ENCODE measurements at places on chromosomes 3 and 15.

GRCh38 chr3:195263925-195264600, 6.9 kb downstream of the XXYLT1 start:
- DNase-seq = no peak

DNA sequence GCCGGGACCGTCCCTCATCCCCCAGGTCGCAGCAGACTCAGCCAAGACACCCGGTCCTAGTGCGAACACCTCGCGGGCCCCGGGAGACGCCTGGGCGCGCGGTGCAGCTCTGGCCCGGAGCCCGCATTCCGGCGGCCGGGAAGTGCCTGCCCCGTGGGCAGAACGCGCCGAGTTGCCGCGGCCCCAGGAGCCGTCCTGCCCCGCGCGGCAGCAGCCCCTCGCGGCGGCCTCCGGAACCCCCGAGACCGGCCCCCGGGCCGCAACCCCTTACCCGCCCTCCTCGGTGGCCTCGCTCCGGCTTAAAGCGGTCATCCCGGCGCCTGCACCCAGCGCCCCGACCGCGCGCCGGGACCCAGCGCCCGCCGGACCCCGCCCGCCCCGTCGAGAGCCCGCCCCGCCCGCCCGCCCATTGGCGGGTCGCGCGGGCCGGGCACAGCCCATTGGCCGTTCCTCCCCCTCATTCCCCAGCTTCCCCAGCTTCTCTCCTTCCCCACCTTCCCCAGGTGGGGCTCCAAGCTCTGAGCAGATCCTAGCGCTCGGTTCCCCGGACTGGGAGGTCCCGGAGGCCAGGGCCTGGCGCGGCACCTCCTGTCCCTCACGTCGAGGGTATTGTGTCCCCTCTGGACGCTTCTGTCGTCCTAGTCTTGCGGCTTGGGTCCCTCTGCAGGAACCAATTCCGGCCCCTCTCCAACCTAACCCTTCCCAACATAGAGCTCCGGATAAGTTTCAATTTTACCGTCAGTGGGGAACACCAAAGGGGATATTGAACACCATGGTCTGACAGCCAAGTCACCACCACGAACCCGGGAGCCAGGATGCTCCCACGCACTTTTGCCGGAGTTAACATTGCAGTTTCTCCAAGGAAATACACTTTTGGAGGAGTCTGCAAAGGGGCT, at the start of gene GRAMD2A:
Gene GRAMD2A, minus strand, starts transcription at position 328 of the 896 bp plus-strand sequence.
- peak; percentile 26 for DNase-seq

GRCh38 chr15:77864211-77865105, 213.1 kb downstream of the TBC1D2B start:
- no peak for DNase-seq

DNA sequence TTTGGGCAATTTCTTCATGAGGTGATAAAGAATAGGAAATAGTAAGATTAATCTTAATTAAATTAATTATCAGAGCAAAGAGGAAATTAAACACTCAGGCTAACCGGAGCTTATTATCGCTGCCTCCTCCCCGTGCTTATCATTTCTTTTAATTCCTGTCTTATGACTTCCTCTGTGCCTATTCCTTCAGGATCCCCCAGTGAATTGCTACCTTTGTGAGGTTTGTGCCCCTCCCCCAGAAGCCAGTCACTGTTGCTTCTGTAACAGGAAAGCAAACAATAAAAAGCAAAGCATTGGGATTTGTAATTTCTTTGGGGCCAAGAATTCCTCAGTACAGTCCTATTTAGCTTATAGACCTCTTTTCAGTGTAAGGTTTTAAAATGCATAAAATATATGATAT, 164.5 kb downstream of the CADPS start:
- peak; percentile 55 for DNase-seq

DNA sequence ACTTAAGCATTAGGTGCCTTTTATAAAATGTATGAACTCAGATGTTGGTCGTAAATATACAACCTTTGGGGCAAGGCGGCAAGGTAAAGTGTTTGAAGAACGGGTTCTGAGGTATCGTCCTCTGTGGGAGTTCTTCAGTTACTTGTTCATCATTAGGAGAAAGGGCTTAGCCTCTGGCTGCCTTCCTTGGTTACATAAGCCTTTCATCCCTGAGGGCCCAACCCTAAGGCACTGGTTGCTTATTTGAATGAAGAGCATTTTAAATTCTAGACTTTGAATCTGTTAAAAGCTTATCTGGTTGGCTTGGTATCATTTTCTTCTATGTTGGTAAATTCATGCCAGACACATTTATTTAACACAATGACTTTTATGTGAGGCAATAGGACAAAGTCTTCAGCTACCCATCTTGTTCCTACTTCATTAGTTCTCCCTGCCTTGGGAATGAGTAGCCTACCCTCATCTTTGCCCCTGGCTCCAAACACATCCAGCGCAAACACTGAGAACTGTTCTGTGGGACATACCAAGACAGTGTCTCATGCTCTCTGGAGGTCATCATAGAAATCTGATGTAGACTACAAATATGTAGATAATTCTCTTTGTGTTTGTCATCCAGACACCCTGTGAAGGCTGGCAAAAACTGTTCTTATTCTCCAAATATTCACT, 12.4 kb upstream of the CCDC80 start:
- DNase-seq = no peak

- no peak for DNase-seq
These were observed 29.0 kb downstream of the KY start for GRCh38 chr3:134621854-134622253.

DNA sequence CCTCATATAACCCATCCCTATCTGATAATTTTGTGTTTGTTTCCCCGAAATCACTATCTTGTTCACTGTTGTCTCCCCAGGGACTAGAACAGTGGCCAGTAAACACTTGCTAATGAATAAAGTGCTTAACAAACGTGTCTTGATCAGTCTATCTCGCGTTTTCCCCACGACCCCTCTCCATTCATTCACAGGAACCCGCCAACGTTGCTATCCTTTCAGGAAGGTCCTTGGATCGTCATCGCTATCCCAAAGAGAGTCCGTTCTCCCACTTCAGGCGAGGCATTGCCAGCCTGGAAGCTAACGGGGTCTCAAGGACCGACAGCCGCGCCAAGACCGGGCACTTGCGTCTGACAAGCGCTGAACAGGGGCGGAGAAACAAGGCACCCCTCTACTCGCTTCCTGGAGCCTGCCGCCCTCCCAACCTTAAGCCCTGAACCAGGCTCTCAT, 344 bp downstream of the LINS1 start:
- peak; percentile 78 for DNase-seq
